ENCODE measurements at places on chromosomes 3 and 15.
A peak's percentile ranks its signal among the peaks of the same experiment; 100 is the strongest.

DNA sequence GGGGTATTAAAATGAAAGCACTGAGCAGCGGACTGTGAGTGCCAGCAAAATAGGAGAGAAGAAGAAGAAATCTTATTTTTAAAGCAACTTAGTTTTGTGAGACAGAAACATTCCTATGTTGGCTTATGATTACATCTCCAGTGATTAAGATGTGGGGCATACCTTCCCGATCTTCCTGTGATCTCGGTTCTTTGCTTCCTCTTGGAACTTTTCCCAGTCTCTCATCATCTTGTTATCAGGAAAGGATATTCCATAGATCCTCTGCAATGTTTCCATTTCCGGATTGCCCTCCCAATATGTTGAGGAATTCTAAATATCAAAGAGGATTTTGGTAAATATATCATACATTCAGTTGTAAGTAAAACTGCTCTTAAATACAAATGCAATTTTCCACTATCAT lies 22.2 kb downstream of the TARS3 start:
- no peak for DNase-seq

DNA sequence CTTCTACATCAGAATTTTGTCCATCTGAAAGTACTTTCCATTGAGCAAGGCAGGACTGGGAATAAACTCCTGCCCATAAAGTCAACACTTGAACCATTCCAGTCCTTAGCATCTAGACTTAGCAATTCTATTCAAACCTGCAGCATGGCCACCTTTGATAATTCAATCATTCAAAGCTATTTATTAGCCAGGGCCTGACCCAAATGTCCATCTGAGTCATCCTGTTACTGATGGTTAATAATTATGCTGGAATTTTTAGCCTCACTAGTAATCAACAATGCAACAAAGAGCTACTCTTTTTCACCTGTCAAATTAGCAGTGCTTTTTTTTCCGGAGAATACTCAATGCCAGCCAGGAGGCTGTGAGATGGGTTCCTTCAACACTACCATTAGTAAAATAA lies 72.7 kb upstream of the SNRK start:
- no peak for DNase-seq

GRCh38 chr3:169152319-169152718 lies 511.2 kb downstream of the MECOM start:
- DNase-seq = no peak

- DNase-seq = no peak
Observed at GRCh38 chr15:56471440-56472069, 6.6 kb upstream of the MNS1 start.

DNA sequence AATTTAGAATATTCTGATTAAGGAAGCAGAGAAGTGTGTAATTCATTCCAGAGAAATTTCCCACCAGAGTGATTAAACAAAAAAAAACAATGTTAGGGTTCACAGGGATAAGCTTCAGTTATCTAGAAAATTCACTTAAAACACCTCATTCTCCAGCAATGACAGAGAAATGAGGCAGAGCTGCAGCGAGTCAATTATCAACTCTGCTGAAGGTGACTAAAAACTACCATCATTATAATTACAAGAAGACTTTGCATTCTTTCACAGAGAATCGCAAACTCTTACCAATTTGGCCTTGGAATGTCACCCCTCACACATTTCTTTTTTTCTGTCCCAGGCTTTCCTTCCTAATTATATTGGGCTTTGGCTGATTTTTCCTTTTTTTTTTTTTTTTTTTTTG lies 117.1 kb downstream of the RAB11A start:
- DNase-seq = no peak

DNA sequence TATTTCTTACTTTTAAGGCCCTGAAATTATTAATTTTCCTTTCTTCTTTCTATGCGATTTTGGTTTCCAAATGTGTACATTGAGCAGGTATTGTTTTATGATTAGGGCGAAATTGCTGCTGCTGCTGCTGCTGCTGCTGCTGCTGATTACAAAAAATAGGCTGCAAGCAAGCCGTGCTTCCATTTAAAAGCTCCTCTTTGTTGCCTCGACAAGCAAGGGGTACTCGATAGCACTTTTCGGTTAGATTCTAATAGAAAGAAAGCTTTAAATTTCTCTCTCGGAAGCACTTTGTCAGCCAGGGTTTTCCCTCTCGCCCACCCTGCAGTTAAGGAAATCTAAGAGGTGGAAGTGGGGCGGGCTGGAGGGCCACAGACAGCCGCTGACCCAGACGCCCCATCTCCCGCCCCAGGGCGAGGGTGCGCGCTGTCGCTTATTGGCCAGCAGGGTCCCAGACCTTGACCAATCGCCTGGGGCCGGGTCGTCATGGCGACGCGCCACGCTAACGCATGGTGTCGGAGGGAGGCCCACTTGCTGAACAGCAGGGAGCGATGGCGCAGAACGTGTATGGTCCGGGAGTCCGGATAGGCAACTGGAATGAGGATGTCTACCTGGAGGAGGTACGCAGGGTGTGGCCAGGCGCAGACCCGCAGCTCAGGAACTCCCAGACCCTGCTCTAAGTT lies at the start of gene CFAP161:
CFAP161 (plus strand) TSS at position 489 of the 680 bp plus-strand sequence; CDS start at position 549, 60 bp downstream.
- DNase-seq = peak; percentile 75

DNA sequence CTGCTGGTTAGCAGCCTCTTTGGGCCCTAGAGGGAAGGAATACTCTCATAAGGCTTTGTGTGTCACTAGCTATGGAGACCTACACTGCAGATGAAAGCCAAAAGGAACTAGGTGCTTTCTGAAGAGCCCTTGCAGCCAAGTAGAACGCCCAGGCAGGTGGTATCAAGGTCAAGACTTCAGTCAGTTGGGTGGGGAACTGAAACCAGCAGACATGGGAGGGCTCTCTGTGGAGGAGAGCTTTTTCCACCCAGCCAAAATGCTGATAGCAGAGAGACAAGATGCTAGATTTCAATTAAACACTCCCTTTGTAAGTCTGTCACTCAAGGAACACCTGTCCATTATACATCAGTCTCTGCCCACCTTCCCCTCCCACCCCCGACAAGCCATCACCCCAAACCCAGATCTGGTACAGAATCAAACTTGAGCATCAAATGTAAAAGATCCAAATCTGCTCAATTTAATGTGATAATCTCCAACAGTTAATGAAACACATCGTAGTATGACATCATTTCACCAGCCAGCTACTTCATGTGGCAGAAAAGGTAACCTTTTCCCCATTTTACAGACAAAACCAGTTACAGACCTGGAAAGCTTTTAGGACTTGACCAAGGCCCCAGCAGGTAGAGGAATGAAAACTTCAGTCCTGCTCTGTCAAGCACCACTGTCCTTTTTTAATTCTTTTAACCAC lies 14.6 kb downstream of the MRPS25 start:
- DNase-seq = no peak

- peak; percentile 56 for DNase-seq
Observed at GRCh38 chr3:14548321-14548729, 8.2 kb upstream of the GRIP2 start.

DNA sequence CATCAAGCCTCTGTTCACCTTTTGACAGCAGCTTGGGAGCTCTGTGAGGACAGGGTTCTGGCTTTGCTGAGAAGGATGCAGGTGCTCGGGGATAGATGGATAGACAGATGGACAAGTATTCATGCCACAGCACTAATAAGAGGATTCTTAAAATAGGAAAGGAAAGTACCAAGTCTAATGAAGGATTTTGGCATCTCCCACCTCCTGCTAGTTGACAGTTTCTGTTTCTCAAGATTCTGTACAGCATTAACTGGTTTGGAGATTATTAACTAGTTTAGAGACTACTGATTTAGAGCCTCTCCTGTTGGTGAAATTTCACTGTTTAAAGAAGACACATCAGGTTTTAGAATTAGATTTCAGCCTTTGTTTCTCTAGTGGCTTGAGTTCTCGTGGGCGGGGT lies 152.3 kb downstream of the CACNA1D start:
- DNase-seq = no peak

GRCh38 chr15:81723701-81724100 lies 322.1 kb downstream of the MEX3B start:
- DNase-seq = no peak

- peak; percentile 89 for DNase-seq
Observed at GRCh38 chr3:116440196-116440595, 5.1 kb downstream of the LSAMP start.

DNA sequence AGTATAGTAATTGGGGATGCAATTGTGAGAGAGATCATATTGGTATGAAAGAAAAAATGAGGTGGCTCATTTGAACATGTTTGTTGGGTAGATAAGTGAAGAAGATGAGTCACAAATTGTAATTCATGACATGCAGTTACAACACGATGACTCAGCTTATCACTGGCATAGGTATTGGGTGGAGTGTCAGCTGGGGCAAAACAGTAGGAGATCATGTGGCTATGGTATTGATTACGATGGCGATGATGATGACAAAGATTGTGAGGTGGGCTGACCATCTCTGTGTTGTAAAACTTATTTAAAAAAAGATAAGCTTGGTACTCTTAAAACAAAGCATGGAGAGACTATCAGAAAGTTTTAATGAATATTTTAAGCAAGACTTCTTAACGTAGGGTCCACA lies 11.6 kb upstream of the DPH6 start:
- peak; percentile 96 for DNase-seq

DNA sequence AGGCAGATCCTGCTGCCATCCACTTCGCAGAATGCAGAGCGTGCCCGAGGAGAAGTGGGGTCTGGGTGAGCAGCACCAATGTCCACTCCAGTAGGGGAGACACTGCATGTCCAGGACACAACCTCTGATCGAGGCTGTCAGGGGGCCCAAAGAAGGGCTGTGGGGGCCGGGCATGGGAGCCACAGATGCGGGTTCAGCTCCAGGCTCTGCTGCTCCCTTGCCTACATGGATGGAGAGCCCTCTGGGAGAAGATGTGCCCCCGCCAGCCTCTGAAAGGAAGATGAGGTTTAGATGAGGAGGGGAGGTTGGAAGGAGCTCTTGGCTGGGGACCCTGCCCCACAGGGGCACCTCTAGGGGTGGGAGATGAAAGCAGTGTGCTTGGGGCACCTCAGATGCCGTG lies 75.4 kb downstream of the KLF13 start:
- DNase-seq = no peak

DNA sequence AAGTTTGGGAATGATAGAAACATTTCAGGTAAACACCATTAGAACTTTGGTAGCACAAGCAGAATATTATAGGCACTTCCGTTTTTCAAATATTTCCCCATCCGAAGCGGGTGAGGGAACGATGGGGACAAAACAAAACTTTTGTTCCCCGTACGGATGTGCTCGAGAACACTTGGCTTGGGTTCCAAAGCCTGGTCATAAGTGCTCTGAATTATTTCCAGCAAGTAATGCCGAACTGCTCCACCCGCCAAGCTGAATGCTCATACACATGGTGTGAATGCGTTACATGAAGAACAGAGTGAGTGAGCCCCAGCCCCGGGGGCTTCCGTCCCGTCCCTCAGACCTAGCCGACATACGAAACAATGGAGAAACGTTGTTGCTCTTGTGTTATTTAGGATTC lies 438.2 kb upstream of the ARRDC4 start:
- no peak for DNase-seq

- DNase-seq = no peak
Observed at GRCh38 chr3:15256861-15257341, 50.9 kb downstream of the CAPN7 start.

GRCh38 chr3:141368062-141368924 lies at the start of gene ZBTB38:
Gene ZBTB38, plus strand, starts transcription at chr3:141368504. Its CDS starts 73,885 bp downstream, at chr3:141442389.
- peak; percentile 96 for DNase-seq

- peak; percentile 70 for DNase-seq
Observed at GRCh38 chr3:11641316-11641682, 2.4 kb downstream of the VGLL4 start.

GRCh38 chr3:198079771-198080520 lies 119.9 kb downstream of the LMLN start:
- peak; percentile 7 for DNase-seq

- DNase-seq = no peak
Observed at GRCh38 chr3:2511356-2511755, 412.7 kb downstream of the CNTN4 start.

GRCh38 chr3:65953881-65954733 lies 84.6 kb downstream of the MAGI1 start:
- DNase-seq = no peak

DNA sequence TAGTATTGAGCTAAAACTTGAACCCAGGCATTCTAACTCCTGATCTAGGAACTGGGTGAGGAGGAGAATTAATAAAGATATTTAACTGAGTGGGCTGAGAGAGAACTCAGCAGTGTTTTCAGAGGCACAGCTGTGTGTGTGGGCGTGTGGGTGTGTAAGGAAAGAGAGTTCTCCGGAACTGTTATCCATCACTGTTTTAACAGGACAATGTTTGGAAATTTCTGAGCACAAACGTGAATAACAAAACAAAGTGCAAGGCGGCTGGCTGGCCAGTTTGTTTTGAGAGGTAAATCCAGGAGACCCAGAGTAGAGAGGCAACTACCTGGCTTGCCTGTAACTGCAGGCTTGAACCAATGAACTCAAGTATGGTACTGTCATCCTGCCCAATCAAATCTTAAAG lies 5.0 kb upstream of the PTPN9 start:
- no peak for DNase-seq

GRCh38 chr15:81033508-81033907 lies 32.8 kb downstream of the TLNRD1 start:
- DNase-seq = no peak

DNA sequence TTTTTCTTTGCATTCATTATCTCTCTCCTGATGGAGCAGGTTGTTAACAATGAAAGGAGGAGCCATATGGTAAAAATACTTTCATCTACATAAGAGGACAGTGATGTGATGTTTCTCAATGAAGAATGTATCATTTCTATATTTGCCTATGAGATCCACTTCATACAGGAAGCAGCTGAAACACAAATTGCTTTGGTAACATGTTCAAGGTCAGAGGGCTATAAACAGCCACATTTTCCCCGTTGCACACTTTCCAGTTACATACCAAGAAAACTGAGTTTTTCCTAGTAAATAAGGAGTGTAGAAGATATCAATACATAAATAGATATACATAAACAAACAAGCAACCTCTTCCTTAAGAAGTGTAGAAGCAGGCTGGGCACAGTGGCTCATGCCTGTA lies 32.6 kb upstream of the GYG1 start:
- DNase-seq = no peak

GRCh38 chr3:11909726-11910125 lies 63.0 kb upstream of the TAMM41 start:
- DNase-seq = no peak

DNA sequence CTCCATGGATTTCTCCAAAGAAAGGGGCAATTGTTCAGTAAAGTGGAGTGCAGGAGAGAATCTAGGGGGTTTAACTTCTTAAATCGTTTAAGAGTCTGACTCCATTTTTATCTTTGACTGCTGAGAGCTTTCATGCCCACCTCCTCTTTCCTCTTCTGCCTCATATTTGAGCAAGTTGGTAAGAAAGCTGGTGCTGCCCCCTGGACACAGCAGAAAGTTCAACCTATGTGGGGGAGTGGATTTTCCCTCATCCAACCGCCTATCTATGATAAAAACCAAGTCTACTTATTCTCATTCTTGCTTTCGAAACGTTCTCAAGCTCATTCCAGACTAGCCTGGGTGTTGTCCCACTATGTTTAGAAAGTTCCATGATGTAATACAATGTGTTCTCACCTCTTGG lies 26.0 kb downstream of the HHLA2 start:
- DNase-seq = no peak

GRCh38 chr15:78838489-78838888 lies 27.2 kb upstream of the ADAMTS7 start:
- DNase-seq = peak; percentile 14

DNA sequence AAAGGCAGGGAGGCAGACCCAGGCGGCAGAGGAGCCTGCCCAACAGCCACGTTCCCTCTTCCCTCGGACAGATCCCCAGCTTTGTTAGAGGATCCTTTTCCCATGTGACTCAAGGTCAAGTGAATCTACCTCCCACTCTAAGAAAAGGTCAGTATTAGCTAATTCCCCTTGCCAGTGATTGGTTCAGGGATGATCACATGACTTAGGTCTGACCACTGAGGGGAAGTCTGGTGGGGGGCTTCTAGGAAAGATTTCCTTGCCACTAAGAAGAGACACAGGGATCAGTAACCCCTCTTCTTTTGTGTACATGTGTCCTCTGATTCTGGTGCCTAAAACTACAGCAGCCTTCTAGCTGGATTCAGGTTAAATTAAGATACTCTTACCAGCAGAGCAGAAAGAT lies 266.3 kb upstream of the NSMCE3 start:
- DNase-seq = no peak

All from fibroblast of mammary gland (primary cell).